ENCODE measurements at places on chromosomes 1 and 21. TPM values are rescaled to one million over a fixed set of nuclear protein-coding genes. Genes with fewer than 3 reads are reported as not detected.

Gene OLIG2
- polyA plus RNA-seq, result not detected

Gene ACTL8
- not detected for polyA plus RNA-seq

Gene PPFIA4
- 1.3 TPM for polyA plus RNA-seq

Gene PCP4
- 725 TPM for polyA plus RNA-seq

Gene RIPPLY3
- 0.48 TPM for polyA plus RNA-seq

Gene RNU5D-1
- not detected for polyA plus RNA-seq

Gene IL20
- polyA plus RNA-seq, result not detected

Gene GSTM1
- polyA plus RNA-seq, result 1.1 TPM

Gene IFI16
- polyA plus RNA-seq, result 76.6 TPM

Gene SLC1A7
- polyA plus RNA-seq, result 0.29 TPM

Gene OR14K1
- polyA plus RNA-seq, result not detected

Gene ADIPOR1
- 71.1 TPM for polyA plus RNA-seq

Gene LRRC39
- 0.51 TPM for polyA plus RNA-seq

Gene ERICH3
- 0.11 TPM for polyA plus RNA-seq

Gene HSPA6
- polyA plus RNA-seq, result 5.6 TPM

Gene TXNDC12
- 24.9 TPM for polyA plus RNA-seq

Gene CCDC185
- not detected for polyA plus RNA-seq

Gene E2F2
- polyA plus RNA-seq, result 0.08 TPM

Gene WNT3A
- not detected for polyA plus RNA-seq

All from urinary bladder (tissue), 4 donors.